Stimulated activated CD4-positive, alpha-beta T cell treated with anti-CD3 and anti-CD28 coated beads, Interleukin-2, amount 100 ng/mL, for 48 hours (primary cell): ENCODE measurements at places on chromosomes 6 and 20.

DNA sequence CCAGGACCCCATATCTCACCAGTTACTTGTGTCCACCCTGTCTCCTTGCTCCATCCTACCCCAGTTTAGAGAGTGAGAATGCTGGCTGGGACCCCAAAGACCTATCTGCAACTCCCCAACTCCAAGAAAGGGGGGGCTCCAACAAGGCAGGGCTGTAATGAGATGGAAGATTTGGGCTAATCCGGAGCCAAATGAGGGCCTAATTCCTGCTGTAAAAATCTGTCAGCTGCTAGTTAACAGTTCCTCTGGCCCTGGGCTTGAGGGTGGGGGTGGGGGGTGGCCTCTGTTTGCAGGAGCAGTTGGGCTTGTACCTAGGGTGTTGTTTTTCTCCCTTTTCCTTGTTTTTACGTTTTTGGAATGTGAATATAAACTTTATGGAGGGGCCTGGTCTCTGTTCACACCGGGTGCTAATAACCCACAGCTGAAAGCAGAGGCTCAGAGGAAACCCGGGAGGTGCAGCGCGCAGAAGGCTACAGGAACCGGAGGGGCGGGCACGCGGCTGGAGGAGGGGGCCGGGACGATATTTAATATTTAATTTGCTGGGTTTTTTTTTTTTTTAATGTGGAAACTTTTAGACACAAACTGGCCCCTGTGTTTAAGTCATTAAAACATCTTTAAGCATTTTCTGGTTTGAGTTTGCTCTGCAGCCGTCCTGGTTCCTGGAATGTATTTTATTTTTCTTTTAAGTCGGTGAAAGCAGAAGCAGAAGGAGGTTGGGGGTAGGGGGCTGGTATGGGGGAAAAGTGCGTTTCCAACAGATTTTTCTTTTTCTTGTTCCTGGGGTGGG lies 70.7 kb downstream of the NCR2 start:
- no peak for DNase-seq

- DNase-seq: no peak
Measured at GRCh38 chr6:132443206-132443605, 41.9 kb upstream of the MOXD1 start.

DNA sequence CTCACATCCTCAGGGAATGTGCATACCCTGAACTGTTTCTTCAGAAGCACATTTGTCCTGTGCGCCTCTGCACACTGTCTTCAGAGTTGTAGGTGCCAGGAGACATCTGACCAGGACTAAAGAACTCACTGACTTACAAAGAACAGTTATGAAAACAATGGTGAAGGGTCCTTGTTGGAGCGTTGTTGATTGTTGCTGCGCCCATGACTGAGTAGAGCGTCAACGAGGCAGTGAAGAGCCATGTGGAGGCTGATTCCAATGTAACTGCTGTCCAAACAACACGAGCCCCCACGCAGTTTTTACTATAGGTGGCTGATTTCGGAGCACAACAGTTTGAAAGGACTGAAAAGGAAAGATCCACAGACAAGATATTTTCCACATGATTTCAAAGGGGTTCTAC lies 380.3 kb downstream of the CDH26 start:
- no peak for DNase-seq

DNA sequence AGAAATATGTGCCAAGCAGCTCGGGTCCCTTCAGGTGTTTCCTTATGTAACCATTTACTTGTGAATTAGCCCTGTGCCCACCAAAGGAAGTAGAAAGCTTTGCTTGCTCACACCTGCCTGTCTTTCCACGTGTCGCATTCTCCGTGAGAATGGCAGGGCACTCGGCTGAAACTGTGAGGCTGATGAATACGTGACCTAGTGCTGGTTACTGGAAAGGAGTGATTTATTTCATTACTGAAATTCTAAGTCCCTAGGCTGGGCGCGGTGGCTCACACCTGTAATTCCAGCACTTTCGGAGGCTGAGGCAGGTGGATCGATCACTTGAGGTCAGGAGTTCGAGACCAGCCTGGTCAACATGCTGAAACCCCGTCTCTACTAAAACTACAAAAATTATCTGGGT lies 45.9 kb upstream of the TULP1 start:
- DNase-seq: no peak

DNA sequence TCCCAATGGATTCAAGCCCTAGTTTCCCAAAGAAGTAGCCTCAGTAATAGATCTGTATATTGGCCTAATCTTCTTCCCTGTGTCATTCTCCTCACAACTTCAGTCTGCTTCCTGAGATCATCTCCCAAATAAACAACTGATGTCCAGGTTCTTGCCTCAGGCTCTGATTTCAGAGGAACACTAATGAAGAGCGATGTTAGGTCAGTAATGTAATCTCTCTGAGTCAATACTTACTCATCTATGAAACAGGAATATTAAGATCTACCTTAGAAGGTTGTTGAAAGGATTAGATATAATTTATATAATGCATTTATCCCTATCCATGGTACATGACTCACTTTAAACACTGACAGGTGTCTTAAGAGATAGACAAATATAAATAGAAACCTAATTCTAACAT lies 246.0 kb upstream of the FLRT3 start:
- DNase-seq: no peak

DNA sequence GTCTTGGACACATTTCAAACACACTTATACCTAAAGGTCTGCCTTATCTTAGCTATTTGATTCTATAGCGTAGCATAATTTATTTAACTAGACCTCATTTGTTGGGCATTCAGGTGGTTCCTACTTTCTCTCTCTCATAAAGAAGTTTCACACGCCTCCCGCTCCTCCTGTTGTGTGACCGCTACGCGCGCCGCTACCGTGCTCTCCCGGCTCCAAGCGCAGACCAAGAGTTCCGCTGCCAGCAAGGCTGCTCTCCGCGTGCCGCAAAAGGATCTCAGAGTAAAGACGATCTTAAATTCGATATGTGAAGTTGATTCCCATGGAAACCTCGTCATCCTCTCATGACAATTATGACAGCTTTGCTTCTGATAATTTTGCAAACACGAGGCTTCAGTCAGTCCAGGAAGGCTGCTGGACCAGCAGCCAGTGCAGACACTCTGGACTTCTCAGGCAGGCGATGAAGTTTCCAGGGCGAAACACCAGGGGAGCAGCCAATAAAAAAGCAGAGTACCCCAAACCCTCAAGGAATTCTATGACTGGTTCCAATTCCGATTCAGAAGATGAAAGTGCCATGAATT lies 20.4 kb downstream of the PRSS16 start:
- DNase-seq: no peak

GRCh38 chr6:78746457-78746856 lies 120.9 kb upstream of the IRAK1BP1 start:
- DNase-seq: no peak

- DNase-seq: no peak
Measured at GRCh38 chr20:48275286-48276020, 490.2 kb upstream of the SULF2 start.

DNA sequence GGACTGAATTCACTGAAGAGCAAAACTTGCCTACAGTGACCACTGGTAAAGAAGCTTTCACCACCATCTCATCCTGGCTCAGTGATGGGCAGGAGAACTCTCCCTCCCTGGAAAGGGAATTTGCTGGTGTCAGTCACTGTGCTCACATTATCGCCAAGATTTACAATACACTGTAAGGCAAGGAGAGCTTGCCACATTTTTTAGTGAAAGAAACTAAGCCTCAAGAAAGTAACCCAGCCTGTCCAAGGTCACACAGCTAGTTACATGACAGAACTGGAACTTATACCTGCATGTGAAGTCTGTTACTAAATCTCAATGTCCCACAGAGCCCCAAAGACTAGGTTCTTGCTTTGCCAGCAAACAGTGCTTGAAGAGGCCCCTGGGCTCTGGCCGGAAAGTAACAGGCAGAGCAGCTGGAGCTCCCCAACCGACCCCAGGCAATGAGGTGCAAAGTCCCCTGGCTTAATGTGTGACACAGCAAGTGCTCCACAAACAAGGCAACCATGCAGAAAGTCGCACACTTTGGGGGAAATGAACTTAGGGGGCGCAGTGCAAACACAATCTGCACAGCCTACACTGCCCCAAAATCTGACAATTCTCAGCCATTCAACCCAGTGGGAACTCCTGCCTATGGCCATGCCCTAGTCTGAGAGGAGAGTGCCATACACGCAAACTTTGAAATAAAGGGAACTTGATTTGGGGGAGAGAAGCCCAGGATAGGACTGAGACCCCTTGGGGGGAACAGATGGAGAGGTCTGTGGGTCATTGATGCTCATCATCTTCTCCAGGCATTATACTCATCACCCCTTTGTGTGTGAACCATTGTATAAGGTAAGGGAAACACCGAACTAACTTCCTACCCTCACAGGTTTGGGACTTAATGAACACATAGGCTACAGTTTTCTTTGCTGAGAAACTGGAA lies 1.9 kb downstream of the BCL2L1 start:
- DNase-seq: no peak

- DNase-seq: no peak
Measured at GRCh38 chr6:35400901-35401311, 51.2 kb upstream of the FANCE start.

GRCh38 chr6:79138146-79138545 lies 60.1 kb upstream of the PHIP start:
- DNase-seq: no peak

GRCh38 chr6:170153436-170154319 lies 137.2 kb downstream of the DLL1 start:
- no peak for DNase-seq

DNA sequence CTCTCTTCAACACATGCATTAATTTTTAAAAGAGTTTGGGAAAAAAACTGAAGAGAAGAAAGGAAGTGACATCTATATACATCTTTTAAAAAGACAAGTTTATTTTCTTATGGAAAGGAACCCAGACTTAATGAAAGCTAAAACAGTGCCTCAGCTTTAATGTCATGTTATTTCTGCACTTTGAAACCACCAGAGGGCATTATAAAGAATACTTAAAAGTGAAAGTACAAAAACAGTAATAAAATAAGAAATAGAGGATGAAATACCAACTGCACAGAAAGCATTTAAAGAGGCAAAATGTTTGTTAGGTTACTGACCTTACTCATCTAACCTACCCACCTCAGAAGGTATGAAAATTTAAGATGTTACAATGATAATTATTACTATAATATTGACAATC lies 98.8 kb downstream of the HUS1B start:
- no peak for DNase-seq

- peak; percentile 90 for DNase-seq
Measured at GRCh38 chr6:26537160-26537845, 863 bp upstream of the HMGN4 start.

DNA sequence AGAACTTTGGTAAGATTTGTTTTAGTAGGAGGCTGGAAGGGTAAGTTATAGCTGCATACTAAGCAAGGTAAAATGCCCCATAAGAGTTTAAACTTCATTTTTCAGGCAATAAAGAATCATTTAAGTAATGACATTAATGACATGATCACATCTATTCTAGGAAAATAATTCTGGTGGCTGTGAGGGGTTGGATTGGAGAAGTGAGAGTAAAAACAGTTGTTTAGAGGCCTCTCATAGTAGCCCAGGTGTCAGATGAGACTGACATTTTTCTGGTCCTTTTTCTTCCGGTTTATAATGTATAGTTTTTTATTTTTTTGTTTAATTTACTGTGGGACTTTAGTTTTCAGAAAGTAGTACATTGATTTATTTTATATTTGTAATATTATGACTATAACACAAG lies 40.8 kb downstream of the ITCH start:
- DNase-seq: no peak

GRCh38 chr6:55654445-55654844 lies 75.5 kb upstream of the HMGCLL1 start:
- no peak for DNase-seq

GRCh38 chr6:108618623-108619152 lies 58.0 kb downstream of the FOXO3 start:
- DNase-seq: no peak

GRCh38 chr6:163599136-163599535 lies 184.6 kb downstream of the QKI start:
- no peak for DNase-seq

DNA sequence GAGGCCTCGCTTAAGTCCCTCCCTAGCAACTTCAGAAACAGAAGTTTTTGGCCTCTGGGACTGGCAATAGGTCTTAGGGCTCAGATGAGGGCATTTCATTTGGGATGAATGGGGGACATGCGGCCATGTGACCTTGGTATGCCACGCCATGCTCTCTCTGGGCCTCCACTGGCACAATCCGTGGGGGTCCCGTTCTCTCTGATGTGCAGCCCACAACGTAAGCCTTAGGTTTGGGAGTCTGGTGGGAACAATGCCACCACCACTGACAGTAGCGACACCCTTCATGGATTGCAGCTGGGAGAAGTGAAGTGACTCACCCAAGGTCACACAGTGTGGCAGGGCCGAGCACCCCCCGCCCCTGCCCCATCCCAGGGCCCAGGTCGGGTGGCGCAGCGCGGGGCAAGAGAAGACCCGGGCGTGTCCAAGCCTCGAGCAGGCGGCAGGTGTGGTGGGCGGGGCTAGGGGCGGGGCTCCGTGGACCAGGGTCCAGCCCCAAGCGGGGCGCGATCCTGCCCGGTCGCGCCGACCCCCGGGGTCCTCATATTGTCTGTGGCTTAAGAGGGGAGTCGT lies 864 bp upstream of the CEBPB start:
- no peak for DNase-seq

GRCh38 chr6:31170987-31171671 lies 647 bp upstream of the POU5F1 start:
- DNase-seq: no peak

- DNase-seq: no peak
Measured at GRCh38 chr20:56439771-56440291, 27.8 kb downstream of the CASS4 start.

- DNase-seq: no peak
Measured at GRCh38 chr20:24871480-24872213, 77.4 kb upstream of the CST7 start.

DNA sequence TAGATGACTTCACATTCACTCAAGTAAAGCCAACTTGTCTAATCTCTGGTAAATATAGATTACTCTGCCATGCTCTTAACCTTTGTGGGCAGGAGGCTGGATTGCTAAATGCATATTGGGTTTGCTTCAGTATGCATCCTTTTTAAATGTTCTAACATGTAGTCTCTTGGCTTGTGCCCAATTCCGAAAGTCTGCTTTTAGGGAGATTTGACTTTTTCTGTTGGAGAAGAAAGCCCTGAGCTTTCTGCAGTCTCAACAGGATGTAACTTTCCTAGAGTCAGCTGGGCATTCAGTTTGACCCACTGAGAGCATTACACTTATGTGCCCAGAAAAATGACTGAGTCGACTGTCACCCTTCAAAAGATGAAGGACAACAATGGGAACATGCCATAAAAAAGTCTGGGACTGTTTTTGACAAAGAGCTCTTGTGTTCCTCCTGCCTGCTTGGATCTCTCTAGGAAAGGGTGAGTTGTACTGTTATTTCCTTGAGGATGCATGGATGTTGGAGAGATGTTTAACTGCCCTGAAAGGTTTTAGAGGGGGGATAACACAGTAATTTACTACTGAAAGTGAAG lies 299.4 kb downstream of the ZFAND3 start:
- DNase-seq: no peak

GRCh38 chr20:44467289-44467883 lies 8.3 kb upstream of the TTPAL start:
- DNase-seq: no peak

- no peak for DNase-seq
Measured at GRCh38 chr6:17281497-17282481, 628 bp downstream of the RBM24 start.

DNA sequence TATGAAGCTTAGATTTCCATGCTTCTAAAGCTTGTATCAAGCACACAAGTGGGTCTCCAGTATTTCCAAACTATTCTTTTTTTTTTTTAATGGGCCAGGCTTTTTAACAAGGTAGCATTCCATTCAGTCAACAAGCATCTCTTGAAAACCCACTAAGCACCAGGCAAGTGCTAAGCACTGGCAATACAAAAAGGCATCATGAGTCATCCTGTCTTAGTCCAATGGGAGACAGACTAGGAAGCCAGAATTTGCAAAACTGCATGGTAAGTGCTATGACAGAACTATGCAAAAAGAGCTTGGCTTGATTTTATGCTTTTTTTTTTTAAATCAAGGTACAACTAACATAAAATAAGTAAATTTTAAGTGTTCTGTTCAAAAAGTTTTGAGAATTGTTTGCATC lies 109.3 kb upstream of the DST start:
- DNase-seq: no peak
